Activated CD4-positive, alpha-beta T cell treated with anti-CD3 and anti-CD28 coated beads, Interleukin-2, amount 50 U/mL, for 48 hours (primary cell): ENCODE measurements at places on chromosomes 1 and 21.

DNA sequence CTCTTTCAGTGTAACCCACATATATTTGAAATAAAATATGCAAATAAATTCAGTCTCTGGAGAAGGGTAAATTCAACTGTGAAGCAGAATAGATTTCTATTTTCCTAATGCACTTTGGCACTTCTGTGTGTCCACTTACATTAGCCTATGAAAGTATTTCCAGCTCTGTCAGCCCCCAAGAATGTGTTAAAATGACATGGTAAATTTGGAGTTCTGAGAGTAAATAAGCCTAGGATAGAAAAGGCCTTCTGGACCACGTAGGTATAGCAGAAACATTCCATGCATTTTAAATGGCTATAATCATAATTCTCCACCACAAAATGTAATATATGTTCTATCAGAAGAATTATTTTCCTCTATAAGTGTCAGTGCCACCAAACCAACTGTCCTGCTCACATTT is 276.2 kb downstream of the NEGR1 start:
- DNase-seq: no peak

DNA sequence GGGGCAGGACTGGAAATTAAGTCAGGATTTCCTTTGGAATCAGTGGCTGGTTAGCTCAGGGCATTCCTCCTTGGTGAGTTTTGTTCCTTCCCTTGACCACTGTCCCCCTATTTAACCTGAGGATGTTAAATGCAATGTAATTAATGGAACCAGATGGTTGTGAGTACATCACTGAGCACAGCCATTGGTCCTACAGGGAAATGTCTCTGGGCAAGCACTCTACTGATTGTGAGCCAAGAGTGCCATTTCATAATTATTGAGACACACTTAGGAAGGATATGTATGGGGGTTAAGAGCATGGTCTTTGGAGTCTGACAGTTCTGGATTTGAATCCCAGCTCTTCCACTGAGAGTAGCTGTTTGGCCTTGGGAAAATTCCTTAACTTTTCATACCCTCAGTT is 74.4 kb downstream of the SPAG17 start:
- DNase-seq: no peak

GRCh38 chr1:93143136-93143535 is 37.1 kb downstream of the TMED5 start:
- DNase-seq: no peak

GRCh38 chr1:3064296-3064850 is 4.6 kb upstream of the PRDM16 start:
- DNase-seq: no peak

DNA sequence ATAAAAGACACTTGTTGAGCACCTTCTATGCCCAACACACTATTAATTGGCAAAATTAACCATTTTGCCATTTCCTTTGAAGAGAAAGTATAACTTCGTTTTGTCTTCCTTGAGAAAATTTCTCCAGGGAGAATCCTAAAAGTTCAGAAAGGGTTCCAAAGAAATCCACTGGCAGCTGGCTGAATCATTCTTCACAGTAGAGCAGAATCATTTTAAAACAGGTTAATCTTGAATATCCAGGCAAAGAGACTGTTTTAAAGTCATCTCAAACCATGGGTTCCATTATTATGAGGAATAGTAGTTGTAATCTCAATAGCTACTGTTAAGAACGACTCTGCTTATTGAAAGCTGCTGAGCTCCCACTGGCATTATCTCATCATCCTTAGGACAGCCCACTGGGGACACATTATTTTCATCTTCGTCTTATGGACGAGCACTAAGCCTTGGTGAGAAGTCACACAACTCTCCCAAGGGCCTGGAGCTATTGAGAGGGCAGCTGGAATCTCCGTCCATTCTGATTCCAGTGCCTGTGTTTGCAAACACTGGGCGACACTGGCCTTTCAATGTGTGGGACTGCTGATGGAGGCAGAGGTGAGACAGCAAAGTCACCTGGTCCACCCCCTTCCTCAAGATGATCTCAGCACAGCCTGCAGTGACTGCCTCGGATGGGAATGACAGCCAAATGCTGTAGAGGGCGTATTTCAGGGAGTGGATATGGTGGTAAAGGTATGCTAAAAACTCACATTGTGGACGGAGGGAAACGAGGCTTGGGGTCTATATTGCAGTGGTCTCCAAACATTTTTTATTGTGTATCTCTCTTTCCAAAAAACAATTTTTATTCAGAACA is 15.3 kb upstream of the PGBD5 start:
- DNase-seq: no peak

DNA sequence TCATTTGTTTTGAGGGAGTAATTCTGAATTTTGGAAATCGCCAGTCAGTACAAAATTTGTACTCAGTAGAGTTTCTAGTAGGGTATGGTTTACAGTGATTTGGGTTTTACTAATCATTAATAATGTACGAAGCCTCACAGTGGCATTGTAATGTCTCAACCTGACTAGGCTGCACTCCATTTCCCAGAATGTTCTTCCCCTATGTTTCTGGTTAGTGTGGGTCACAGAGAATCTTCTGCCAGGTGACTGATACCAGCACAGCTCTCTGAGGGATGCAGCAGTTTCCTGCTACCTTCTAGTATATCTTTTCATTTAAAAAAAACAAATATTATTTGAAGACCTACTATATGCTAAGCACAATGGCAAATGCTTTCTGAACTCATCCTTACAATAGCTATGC is 112.9 kb downstream of the PTPN14 start:
- DNase-seq: no peak

- DNase-seq: no peak
These were observed 51.0 kb downstream of the ABCA4 start for GRCh38 chr1:94069919-94070285.

DNA sequence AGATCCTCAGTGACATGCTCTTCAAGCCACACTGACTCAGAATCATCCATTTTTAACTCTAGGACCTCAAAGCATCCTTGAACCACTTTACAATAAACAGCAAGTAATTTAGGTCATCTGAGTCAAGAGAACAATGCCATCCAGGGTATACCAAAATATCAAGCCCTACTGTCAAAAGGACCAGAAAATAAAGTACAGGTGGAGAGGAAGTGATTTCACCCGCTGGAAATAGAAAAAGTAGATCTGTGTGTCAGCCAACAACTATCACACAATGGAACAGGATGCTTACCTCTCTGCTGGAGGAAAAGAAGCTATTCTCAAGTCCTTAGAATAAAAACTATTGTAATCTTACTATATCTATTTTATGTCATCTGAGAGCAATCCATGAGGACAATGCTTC is 37.0 kb downstream of the RERE start:
- DNase-seq: no peak

DNA sequence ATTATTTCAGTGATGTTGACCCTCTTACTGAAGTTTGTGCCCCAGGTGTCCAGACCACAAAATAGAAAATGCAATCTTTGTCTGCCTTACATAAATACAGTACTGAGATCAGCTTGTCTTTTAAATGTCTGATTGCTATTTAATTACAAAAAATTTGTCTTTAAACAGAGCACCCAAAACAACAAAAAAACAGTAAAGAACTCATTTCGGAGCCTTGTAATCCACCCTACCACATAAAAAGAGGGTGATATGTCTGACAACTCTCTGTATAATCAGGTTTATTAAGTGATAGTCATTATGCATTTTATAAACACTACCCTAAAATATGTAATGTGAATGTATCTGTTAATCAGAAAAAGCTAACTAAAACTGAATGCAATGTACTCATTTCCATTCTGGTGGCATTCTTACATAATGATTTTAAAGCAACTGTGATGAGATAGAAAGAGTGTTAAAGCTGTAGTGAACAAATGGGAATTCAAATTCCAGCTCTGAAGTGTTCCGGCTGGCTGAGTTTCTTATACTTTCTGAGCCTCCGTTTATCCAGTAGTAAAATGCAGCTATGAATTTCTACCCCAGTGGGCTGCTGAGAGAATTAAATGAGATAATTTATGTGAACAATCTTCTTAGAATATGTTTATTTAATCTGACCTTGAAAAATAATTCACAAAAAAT is 486.6 kb downstream of the USP25 start:
- no peak for DNase-seq

DNA sequence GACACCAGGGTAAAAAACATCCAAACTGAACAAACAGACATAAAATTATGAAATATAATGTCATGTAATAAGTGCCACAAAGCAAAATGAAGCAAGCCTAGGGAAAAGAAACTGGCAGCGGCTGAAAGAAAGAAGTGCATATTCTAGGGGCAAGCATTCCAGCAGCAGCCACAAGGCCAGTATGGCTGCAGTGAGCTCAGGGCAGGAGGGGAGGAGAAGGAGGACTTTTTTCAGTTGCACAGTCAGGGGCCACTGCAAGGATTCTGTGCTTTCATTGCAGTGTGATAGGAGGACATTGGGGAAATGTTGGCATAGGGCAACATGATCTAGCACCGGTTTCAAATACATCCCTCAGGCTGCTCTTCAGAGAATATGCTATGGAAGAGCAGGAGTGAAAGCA is 263.8 kb downstream of the NEGR1 start:
- DNase-seq: no peak

DNA sequence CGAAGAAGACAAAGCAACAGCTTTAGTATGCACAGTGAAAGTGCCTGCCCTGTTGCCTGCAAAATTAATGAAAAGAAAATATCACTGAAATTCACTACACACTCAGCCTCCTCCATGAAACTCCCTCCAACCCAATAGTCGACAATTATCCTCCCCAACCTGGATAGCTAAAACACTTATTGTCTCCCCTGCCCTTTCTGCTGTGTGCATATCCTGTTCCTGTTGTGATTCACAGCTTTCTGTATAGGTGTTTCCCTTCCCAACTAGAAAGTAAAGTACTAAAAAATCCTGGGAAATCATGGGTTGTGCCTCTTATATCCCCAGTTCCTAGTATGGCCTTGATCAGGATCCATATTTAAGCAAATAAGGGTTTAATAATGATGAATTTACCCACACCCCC is 412.1 kb downstream of the LTN1 start:
- no peak for DNase-seq

DNA sequence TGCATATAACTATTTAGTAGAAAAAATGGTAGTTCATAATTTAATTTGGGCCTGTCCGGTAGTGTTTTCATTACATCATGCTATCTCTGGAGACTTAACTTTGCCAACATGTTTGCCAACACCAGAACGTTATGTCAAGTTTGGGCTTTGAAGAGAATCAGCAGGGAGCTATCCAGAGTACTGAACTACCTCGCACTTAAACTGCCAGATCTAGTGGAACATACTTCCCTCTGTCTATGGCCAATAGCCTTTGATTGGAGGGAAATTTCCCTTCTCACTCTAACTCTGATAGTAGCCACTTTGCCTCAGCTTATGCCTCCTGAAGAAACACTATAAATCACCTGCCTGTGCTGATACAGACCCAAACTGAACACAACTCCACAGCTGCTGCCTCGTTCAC is 10.0 kb downstream of the LRRC53 start:
- no peak for DNase-seq

GRCh38 chr1:208216062-208216461 is 28.1 kb downstream of the PLXNA2 start:
- no peak for DNase-seq

GRCh38 chr1:182565537-182565936 is 23.5 kb downstream of the RNASEL start:
- DNase-seq: no peak

- peak; percentile 1 for DNase-seq
These were observed 156.1 kb downstream of the KIF26B start for GRCh38 chr1:245310571-245311531.

GRCh38 chr21:38329162-38329561 is 72.4 kb downstream of the KCNJ15 start:
- DNase-seq: no peak

- DNase-seq: no peak
These were observed 114.5 kb downstream of the OMA1 start for GRCh38 chr1:58431901-58432620.

DNA sequence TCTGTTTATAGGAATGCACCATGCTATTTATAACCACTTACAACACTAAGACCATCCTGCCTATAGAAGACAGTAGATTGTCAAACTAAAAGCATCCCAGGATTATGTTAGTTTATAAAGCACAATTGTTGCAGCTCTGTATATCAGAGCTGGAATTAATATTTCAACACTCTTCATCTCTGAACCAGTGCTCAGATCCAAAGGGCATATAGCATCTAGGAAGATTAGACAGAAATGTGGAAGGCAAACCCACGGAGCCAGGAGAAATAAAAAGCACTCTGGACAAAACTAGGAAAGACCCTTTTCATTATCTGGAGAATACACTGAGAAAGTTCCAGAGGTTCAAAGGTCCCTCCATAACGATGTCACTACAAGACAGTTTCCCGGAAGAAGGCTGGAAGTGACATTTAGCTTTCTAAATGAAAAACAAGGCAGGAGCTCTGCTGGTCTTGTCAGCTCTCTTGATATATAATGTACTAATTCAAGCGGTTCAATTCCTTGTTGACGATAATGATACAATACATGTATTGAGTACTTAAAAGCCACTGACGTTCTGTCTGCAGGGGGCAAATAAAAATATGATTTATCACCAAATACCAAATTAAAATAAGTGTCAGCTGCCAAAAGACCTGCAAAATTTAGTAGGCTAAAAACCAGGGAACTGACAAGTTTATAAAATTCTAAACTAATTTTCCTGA is 91.8 kb upstream of the BCL10 start:
- no peak for DNase-seq

GRCh38 chr21:38500073-38500472 is 1.8 kb upstream of the ERG start:
- no peak for DNase-seq

DNA sequence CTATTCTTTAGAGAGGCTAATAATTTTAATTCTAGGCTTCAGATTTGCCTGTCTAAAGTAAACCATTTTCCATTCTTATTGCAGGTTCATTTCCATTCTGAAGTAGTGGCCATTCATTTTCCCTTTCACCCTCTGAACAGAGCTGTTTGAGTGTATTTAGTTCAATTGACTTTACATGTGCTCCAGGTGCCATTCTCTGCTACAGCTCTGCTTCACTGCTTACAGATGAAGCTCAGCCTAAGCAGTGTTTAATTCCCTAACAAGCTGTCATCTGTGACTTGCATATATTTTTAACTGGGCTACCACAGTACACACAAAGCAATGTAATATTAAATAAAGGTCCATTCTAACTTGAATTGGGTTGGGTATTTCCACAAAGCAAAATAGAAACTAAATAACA is 1031.6 kb downstream of the KCNT2 start:
- DNase-seq: no peak

DNA sequence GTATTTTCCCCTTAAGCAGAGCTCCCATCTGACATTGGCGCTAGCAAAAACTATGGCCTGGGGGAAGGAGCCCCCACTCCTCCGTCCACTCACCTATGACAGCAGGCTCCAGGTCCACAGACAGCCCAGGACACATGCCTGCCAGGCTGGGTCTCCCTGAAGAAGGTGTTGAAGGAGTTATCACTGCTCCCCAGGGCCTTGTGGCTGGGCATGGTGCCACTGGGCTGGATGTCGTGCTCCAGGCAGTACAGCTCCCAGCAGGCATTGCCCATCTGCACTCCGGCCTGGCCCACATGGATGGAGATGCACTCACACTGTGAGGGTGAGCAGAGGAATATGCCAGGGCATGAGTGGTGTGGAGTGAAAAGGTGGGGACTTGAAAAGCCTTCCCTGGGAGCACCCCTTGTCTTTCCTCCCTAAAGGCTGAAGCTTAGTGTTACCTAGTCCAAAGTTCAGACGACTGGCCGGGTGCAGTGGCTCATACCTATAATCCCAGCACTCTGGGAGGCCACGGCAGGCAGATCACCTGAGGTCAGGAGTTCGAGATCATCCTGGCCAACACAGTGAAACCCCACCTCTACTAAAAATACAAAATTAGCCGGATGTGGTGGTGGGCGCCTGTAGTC is 30.0 kb downstream of the RABIF start:
- DNase-seq: no peak

GRCh38 chr1:218521414-218522169 is 176.5 kb downstream of the TGFB2 start:
- DNase-seq: peak; percentile 54
